GM13977 (cell line): ENCODE measurements at places on chromosomes 1 and 21.

- DNase-seq: peak; percentile 87
Observed at GRCh38 chr1:201408176-201408833, 9.2 kb upstream of the LAD1 start.

GRCh38 chr1:2520806-2521205 lies 5.6 kb downstream of the PANK4 start:
- no peak for DNase-seq

GRCh38 chr1:29959356-29959755 lies 723.0 kb downstream of the PTPRU start:
- DNase-seq: no peak

GRCh38 chr1:172779491-172779890 lies 120.6 kb downstream of the FASLG start:
- DNase-seq: no peak

DNA sequence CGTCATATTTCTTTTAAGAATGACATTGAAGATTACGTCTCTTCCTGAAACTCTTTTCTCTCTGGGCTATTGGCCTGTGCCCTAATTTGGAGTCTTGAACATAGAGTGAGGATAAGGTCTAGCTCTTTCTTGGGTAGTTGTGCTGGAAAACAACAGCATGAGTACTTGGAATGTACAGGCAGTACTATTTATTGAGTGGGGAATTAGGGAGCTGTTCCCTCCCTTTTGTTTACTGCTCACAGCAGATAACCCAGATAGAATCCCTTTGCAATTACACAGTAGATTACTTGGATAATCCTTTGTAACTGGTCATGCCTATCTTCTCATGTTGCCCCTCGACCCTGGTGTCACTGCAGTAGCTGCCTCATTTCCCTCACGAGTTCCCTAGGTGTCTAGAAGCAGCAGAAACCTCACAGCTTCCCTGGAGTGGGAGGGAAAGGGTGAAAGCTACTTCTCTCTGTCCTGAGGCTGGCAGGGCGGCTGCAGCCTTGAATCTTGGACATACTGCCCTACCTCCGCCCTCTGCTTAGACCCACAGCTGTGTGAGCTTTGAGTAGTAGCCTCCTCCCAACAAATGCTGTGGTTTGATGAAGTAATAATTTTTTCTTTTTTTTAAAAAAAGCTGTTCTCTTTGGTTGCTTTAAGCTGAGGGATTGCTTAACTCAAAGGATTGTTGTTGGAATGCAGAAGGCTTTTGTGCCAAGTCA lies 70.6 kb downstream of the FGGY start:
- no peak for DNase-seq

GRCh38 chr1:9486466-9487140 lies 52.7 kb upstream of the SLC25A33 start:
- no peak for DNase-seq

DNA sequence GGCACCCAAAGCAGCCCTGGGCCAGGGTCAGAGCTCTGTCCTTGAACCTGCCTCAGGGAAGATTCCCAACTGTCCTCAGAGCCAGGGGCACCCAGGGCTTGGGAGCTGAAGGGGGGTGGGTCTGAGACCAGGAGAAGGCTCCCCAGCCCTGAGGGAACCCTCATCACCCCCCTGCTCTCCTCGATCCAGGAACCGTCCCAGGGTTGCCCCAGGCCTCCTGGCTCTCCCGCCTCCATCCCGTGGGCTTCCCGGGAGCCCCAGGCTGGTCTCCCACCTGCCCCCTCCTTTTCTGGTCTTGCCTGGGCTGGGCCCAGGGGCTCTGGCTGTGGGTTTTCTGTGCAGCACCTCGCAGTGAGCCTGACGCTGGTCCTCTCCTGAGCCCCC lies 6.7 kb upstream of the SAMD11 start:
- no peak for DNase-seq

- DNase-seq: peak; percentile 92
Observed at GRCh38 chr1:1441002-1441888, 5.8 kb downstream of the VWA1 start.

GRCh38 chr1:21350202-21350885 lies 60.1 kb upstream of the ECE1 start:
- DNase-seq: no peak

GRCh38 chr1:179314928-179315327 lies 21.3 kb downstream of the SOAT1 start:
- no peak for DNase-seq
